Kidney tubule cell (primary cell): ENCODE measurements at places on chromosomes 4 and X.

DNA sequence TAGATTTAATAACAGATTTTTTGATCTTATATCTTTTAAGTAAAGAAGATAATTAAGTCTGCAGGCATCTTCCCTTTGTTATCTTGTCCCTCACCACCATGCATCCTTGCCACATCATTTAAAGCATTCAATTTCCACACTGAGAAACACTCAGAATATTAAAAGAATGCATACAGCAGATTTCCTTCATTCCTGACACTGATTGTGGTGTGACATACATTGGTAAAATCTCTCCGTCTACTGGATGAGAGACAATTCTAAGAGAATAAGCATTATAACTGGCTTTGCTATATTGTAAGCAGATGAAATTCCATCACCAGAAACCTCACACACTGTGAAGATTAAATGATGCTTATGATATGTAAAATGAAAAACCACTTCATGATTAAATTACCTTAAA lies 97.4 kb upstream of the TRPC5OS start:
- no peak for DNase-seq

- DNase-seq: no peak
Observed at GRCh38 chr4:134585972-134586371, 384.4 kb upstream of the PABPC4L start.

DNA sequence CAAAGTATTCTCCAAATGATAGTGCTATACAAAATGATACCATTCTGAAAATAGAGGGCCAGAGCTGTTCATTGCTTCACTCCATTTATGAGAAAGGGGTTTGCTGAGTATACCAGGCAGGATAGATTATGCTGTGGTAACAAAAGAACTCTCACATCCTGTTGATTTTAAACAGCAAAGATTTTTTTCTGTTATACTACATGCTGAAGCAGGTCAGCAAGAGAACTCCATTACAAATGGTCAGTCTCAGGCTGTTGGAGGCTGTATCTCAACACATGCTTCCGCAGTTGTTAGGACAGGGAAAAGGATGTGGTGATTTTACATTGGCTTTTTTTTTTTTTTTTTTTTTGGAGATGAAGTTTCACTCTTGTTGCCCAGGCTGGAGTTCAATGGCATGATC lies 13.7 kb upstream of the KLHL5 start:
- no peak for DNase-seq

GRCh38 chrX:40444133-40444532 lies 136.6 kb upstream of the ATP6AP2 start:
- no peak for DNase-seq

DNA sequence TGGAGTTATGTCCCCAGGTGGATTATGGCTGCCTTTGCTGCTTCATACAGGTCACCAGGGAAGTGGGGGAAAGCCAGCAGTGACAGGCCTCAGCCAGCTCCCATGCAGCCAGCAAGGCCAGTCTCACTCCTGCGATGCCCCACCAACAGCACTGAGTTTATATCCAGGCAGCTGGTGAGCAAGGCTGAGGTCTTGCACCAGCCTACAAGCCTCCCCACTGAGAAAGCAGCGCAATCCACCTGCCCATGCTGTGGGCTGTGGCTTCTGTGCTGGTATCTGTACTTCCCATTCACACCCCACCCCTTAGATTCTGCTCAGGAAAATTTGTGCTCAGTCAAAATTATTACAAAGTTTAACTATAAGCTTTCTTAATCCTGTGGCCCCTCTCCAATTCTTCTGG lies 153.5 kb downstream of the HHIP start:
- DNase-seq: no peak

DNA sequence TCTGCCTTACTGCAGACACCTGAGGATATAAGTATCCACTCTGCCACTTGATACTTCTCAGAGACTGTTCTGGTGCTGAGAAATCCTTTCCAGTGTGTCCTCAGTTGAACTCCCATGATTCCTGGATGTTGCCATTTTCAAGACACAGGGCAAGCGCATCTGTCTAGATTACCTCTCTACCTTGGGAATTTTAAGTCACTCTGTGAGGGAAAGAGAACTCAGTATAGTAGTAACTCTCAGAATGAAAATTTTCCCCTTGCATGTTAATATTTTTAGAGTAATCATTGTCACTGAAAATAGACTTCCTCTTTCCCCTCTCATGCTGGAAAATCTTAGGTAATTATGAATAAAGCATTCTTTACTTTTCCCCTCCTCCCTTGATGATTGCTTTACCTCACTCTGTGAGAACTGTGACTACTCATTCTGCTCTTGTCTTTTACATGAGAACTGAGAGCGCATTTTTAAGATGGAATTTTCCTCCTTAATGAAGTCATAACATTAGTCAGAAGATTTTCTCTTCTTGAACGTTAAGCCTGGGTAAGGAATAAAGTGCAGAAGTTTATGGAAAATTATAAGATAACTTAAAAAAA lies 45.0 kb downstream of the TET2 start:
- peak; percentile 62 for DNase-seq

DNA sequence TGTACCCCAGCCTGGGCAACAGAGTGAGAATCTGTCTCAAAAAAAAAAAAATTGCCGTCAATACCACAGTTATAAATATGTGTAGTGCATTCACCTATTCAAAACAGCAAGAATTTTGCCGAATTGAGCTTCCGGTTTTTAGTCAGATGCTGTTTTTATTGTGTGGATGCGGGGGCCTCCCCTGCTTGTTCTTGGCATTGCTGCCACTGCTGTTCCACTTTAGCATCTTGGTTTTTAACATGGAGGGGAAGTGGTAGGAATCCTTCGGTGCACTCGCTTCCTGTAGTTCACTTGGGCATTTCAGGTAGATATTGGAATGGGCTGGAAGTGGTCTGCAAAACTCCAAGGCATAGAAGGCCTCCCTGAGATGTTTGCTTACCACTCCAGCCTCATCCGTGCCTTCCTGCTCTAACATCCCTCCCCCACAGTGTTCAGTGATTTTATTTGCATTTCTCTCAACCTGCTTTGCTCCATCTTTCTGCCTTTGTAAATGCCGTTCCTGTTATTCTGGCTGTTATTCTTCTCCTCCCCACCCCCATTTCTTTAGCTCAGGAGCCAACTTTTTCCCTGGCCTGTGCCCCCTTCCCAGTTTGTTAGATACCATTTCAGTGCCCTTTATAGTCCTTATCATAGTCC lies 25.5 kb downstream of the MOB1B start:
- no peak for DNase-seq

- DNase-seq: peak; percentile 61
Observed at GRCh38 chrX:154748712-154749339, 2.1 kb downstream of the GAB3 start.

DNA sequence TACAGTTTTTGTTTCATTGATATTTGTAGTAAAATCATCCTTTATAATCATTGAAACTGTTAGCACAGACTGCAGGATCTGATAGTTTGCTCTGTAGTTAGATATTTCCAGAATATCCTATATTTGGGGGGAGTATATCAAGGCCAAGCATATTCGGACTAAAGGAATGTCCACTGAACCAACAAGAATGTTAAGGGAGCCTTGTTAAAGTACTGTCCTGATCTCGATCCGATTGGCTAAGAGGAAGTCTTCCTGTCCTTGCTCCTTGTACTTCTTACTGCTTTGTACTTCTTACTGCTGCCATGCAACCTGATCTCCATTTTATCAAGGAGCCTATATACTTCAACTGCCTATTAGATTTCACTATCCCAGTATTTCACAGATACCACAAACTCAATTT lies 449.3 kb downstream of the RPA4 start:
- peak; percentile 11 for DNase-seq

- no peak for DNase-seq
Observed at GRCh38 chrX:21374994-21375707, 933 bp downstream of the CNKSR2 start.

DNA sequence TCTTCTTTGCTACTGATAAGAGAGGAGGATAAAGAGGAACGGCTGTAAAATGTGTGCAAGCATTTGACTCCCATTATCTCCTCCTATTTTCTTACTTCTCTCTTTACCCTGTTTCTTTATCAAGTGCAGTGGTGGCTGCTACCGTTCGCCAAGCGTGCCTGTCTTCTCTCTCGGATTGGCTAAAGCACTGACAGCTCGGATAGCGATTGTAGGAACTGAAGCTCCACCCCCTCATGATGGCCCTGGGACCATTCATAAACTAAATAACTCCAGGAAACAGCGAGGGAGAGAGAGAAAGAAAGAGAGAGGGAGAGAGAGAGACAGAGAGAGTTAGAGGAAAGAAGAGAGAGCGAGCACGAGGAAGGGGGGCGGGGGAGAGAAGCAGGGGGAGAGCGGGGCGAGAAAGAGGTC lies 305 bp upstream of the MAB21L2 start:
- DNase-seq: no peak

DNA sequence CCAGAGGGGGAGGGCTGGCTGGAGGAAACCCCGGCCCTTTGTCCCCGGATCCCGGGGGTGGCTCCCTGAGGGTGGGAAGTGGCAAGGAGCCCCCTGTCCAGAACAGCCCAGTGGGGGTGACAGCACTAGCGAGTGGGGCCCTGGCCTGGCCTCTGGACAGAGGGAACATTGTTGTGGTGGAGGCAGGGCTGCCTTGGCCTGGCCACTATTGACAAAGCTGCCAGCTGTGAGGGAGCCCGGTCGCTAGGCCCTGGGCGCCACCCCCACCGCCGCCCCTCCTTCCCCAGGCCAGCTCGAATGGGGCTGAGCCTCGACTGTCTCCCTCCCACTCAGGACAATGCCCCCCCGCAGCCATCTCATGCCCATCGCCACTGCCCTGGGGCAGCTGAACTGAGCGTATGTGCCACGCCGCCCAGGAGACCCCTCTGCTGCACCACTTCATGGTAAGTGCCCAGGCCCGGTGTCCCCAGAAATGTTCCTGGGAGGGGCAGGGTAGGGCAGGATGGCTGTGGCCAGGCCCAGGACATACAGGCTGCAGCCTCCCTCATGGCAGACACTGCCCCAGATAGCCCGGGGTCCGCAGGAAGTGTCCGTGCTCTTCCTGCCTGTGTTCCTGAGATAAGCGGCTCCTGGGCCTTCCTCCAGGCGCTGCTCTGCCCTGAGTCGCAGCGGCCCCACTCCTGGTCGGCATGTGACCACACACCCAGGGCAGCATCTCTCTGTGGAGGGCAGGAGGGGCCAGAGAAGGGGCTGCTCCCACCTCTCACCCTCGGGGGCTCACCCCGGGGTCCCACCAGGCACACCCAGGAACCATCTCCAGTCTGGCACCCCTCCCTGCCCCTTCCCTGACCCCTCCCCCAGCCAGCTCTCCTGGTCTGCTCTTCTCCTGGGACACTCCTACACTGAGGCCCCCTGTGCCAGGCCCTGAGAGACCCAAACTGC lies 1.4 kb downstream of the PLXNB3 start:
- DNase-seq: no peak

GRCh38 chr4:141413366-141413765 lies 192.7 kb downstream of the ZNF330 start:
- DNase-seq: no peak

GRCh38 chr4:184349283-184350039 lies 124.9 kb downstream of the IRF2 start:
- DNase-seq: no peak

GRCh38 chr4:158442736-158443135 lies 78.9 kb upstream of the RXFP1 start:
- DNase-seq: no peak

GRCh38 chr4:7466215-7466614 lies 31.5 kb upstream of the PSAPL1 start:
- no peak for DNase-seq

- DNase-seq: no peak
Observed at GRCh38 chr4:66430856-66431255, 760.6 kb upstream of the EPHA5 start.

DNA sequence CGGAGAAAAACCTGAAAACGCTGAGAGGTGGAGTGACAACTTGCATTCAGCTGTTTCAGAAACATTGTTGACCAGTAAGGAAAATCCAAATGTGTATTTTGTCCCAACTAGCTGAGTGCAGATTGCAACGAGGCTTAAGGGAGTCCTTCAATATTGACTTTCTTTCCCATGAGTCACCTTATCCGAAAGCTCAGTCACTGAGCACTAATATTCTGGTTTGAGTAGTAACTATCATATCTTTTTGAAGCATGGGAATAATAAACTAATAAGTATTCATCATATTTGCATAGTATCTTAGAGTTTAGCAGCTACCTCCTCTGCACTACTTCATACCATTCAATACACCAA lies 604.3 kb downstream of the PACRGL start:
- no peak for DNase-seq

GRCh38 chr4:19748519-19749479 lies 502.9 kb upstream of the SLIT2 start:
- DNase-seq: no peak

DNA sequence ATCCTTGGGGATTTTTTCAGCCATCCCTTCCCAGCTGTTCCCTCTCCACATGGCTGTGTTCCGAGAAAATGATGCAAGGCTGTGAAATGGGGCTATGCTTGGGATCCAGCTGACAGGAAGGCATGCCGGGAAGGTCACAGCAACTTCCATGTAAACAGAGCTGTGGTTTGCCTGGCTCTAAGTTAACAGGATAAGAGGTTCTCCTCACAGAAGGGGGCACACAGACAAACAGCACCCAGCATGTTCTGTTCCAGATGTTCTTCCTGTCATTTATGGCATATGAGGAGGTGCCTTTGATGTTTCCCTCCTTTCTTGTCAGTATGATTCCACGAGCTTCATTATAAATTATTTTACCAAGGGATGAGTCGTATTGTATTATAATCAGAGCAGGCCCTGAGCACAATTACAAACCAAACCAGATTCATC lies 220.7 kb downstream of the ANTXR2 start:
- DNase-seq: no peak

DNA sequence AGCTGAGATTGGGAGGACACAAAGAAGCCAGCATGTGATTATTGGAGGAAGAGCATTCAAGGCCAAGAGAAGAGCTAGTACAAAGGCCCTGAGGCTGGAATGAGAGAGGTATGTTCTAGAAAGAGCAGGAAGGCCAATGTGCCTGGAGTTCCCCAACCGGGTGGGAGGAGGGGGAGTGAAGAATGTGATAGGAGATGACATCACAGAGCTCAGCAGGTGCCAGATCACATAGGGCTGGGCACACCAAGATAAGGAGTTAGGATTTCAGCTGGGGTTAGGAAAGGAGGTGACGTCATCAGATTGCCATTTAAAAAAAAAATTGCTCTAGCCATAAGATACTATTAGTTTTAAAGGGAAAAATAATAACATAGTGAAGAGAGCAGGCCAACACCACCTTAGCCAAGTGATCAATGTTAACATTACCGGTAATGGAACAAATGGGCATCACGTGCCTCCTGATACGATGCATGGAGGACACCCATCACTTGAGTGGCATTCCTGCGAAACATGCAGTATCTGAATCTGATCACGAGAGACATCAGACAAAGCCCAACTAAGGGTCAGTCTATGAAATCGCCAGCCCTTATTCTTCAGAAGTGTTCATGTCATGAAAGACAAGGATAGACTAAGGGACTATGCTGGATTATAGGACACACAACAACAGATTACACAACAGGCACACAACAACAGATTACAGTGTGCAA lies 344.3 kb downstream of the BCOR start:
- peak; percentile 83 for DNase-seq
